Right atrium auricular region (tissue), 2 donors: ENCODE measurements at places on chromosomes 12 and 14. TPM values are rescaled to one million over a fixed set of nuclear protein-coding genes. Genes with fewer than 3 reads are reported as not detected.

GRCh38 chr12:104906695-104907094, 51.4 kb downstream of the SLC41A2 start:
- DNase-seq: no peak

DNA sequence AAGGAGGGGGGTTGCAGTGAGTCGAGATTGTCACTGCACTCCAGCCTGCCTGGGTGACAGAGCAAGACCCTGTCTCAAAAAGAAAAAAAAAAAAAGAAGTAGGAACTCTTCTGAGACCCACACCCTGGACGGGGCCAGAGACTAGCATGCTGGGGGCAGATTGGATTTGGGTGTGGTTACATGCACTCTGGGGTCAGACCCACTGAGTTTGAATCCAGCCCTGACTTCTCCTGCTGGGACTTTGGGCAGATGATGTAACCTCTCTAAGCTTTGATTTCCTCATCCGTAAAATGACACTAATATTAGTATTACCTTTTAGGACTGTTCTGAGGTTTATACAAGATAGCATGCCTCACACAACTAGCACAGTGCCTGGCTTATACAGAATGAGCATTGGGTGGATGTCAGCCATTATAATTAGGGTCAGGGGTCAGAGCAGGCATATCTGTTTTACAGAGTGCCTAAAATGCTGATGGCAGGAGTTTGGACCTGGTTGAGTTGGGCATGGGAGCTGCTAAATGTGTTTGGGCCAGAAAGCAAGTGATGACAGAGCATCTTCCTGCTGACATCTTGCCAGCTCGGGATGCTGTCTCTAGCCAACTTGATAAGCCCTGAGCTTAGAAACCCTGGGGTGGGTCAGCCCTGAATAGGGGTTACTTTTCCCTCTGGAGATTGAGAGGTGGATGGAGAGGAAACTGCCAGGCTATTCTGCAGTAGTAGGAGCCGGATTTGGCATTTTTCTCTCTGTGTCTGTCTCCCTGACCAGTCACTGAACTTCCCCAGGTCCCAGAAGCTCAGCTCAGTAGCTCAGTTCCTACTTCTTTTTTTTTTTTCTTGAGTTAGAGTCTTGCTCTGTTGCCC, 15.5 kb downstream of the TPCN1 start:
- DNase-seq: no peak

DNA sequence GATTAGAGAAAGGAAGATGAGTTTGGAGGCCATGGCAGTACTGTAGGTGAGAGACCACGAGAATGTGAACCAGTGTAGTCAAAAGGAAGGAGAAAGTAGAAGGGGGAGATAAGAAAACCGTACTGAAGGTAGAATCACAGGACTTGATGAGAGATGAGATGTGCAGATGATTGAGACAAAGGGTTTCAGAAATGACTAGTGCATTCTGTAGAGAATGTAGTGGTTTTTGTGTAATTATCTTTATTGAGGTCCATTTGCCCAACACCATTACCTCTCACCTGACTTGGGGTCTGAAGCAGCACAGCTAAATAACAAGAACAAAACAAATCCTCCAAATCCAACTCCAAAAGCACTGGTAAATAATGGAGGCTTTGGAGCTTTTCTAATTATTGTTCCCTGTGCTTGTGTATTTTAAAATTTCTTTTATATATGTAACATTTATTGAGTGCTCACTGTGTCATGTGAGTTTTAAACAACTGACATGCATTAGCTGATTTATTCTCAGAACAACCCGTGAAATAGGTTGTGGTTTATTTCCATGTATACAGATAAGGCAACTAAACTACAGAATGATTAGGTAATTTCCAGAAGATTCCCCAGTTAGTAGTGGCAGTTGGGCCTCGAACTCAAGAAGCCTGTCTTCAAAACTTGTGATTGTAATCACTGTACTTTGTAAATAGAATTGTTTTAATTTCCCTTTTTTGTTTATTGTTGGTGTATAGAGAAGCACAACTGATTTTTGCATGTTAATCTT, 390.0 kb downstream of the AEBP2 start:
- DNase-seq: no peak

DNA sequence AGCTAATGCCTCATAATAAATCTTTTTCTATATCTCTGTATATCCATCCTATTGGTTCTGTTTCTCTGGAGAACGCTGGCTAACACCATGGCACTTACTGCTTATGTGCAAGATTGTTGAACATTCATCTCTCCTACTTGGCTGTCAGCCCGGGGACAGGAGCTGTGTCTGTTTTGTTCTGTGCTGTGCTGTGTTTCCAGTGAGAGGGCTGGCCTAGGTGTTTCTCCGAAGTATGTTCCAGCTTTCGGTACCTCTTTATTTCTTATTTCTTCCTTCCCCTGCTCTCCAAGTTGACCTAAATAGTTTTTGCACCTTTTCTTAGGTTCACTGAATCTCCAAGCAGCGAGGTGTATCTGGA, 18.8 kb upstream of the NR4A1 start:
- peak; percentile 94 for DNase-seq

- DNase-seq: no peak
Measured at GRCh38 chr14:102760496-102761193, 16.6 kb upstream of the TRAF3 start.

The AVPR1A gene
- total RNA-seq: 0.43 TPM
